ENCODE measurements at places on chromosomes 3 and 15.

DNA sequence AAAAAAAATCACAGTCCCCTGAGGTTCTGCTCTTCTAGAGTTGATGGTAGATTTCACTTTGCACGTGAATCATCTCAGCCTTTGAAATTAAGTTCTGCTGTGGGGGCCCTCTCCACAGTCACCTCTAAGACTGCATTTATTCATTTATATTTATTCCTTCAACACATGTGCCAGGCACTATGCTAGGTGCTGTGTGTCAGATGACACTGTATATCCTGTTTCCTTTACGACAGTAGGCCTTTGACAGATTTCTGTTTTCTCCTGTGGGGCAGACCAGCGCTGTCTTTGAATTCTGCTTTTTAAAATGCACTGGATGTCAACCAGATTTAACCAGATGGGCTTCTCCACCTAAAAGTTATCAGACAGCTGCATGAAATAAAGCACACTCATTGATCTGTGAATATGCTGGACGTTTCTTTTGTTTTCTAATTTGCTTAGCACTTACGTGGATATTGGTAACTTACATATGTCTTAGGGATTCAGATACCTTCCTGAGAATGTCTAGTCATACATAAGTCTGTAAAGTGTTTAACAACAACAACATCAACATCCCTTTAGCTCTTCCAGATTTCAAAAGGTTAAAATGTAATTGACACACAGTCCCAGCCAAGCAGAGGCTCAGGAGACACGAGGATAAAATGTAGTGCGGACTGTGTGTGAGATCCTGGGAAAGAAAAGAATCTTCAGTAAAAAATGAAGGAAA, 525.5 kb upstream of the MCTP2 start:
- H3K27me3 ChIP-seq: peaks cover 16% of the 10 kb centered on the region
- no peaks in the 10 kb centered on the region for H3K4me1 ChIP-seq
- no peak for DNase-seq
- H3K4me3 ChIP-seq: no peak overlapping the region

DNA sequence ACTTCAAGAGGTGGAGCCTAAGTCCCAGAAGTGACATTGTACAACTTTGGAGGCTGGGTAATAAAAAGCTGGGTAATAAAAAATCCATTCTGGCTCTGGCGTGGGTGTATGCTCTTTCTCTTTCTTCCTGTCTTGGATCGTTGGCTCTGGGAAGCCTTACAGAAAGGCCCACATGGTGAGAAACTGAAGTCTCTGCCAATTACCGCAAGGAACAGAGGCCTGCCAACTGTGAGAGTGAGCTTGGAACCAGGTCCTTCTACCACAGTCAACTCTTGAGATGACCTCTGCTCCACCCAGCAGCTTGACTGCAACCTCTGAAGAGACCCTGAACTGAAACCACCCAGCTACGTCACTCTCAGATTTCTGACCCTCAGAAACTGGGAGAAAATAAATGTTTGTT, 51.0 kb downstream of the NR2F2 start:
- H3K27ac ChIP-seq: no peak overlapping the region
- no peak overlapping the region for H3K4me3 ChIP-seq
- H3K27me3 ChIP-seq: no peaks in the 10 kb centered on the region
- H3K36me3 ChIP-seq: peaks cover 3% of the 10 kb centered on the region

GRCh38 chr15:39580485-39581241, at the start of gene THBS1:
TSS of gene THBS1 (plus strand) at chr15:39581079. CDS start at chr15:39581858, 779 bp downstream.
- peak within 1 kb of the TSS; percentile 87 for H3K4me3 ChIP-seq
- H3K36me3 ChIP-seq: peaks cover 4% of the 10 kb centered on the region
- H3K27ac ChIP-seq: peak within 1 kb of the TSS; percentile 64
- H3K4me1 ChIP-seq: peaks cover 32% of the 10 kb centered on the region
- H3K27me3 ChIP-seq: peaks cover 20% of the 10 kb centered on the region

- no peak for DNase-seq
- H3K4me3 ChIP-seq: no peak overlapping the region
- H3K27ac ChIP-seq: no peak overlapping the region
Measured at GRCh38 chr3:79052054-79052681, 715.6 kb downstream of the ROBO1 start.

DNA sequence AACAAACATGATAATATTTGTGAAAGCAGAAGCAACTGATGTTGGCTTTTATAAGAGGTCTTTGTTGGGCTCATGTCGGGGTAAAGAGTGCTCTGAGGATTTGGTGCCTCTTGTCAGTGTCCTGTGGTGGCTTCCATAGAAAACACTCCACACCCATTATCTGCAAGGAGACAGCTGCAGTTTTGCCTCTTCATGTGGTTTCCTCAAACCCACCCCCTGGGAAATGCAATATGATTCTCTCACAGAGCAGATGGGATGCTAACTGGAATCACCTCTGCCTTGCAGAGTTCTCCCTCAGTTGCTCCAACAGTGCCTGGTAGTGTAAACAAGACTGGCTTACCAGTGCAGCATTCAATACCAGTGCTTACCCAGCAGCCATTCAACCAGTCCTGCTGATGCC, 771.4 kb upstream of the CFAP20DC start:
- no peak overlapping the region for H3K4me3 ChIP-seq
- no peak overlapping the region for H3K27ac ChIP-seq
- no peaks in the 10 kb centered on the region for H3K36me3 ChIP-seq
- DNase-seq: no peak
- H3K4me1 ChIP-seq: no peaks in the 10 kb centered on the region
- H3K27me3 ChIP-seq: no peaks in the 10 kb centered on the region

- no peak overlapping the region for H3K27ac ChIP-seq
- no peaks in the 10 kb centered on the region for H3K27me3 ChIP-seq
- no peak for DNase-seq
- H3K4me1 ChIP-seq: peaks cover 7% of the 10 kb centered on the region
Measured at GRCh38 chr15:90986790-90987507, 7.4 kb downstream of the PRC1 start.

DNA sequence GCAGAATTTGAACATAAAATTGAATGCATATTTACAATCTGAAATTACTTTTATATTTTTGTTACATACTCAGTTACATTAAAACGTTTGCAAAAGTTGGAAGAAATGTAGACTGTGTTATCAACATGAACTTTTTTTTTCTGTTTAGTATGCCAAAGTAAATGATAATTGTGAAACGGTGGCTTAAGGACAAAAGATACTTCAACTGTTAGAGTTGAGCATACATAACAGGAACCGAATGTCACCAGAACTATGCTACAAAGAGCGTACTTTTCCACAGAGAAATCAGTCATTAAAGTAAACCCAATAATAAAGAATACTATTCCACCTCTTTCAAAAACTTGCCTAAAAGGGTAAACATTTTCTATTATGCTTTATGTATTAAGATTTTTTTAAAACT, 14.3 kb upstream of the DHX36 start:
- H3K4me3 ChIP-seq: no peak overlapping the region
- H3K4me1 ChIP-seq: no peaks in the 10 kb centered on the region
- H3K27me3 ChIP-seq: peaks cover 37% of the 10 kb centered on the region
- no peak overlapping the region for H3K27ac ChIP-seq

DNA sequence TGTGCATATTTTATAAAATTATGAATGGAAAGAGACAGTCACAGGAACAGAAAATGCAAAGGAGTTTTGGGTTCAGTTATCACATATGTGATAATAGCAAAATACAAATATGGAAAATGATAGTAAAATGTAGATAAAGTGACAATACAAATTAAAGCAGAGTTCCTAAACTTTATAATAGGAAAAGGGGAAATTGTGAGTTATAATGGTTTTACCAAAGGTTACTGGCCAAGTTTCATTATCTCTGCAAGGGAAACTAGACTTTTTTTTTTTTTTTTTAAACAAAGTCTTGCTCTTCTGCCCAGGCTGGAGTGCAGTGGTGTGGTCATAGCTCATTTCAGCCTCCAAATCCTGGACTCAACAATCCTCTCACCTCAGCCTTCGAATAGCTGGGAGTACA, 228.7 kb upstream of the CGNL1 start:
- no peaks in the 10 kb centered on the region for H3K36me3 ChIP-seq
- DNase-seq: no peak
- peaks cover 9% of the 10 kb centered on the region for H3K4me1 ChIP-seq

- H3K27me3 ChIP-seq: peaks cover 34% of the 10 kb centered on the region
- no peak overlapping the region for H3K4me3 ChIP-seq
- no peaks in the 10 kb centered on the region for H3K36me3 ChIP-seq
- no peak for DNase-seq
- H3K4me1 ChIP-seq: no peaks in the 10 kb centered on the region
- no peak overlapping the region for H3K27ac ChIP-seq
Measured at GRCh38 chr3:194522579-194523046, 35.8 kb upstream of the ATP13A3 start.

- DNase-seq: no peak
- no peaks in the 10 kb centered on the region for H3K4me1 ChIP-seq
- H3K27ac ChIP-seq: no peak overlapping the region
- H3K27me3 ChIP-seq: peaks cover 50% of the 10 kb centered on the region
Measured at GRCh38 chr15:61411902-61412510, 182.9 kb upstream of the RORA start.

DNA sequence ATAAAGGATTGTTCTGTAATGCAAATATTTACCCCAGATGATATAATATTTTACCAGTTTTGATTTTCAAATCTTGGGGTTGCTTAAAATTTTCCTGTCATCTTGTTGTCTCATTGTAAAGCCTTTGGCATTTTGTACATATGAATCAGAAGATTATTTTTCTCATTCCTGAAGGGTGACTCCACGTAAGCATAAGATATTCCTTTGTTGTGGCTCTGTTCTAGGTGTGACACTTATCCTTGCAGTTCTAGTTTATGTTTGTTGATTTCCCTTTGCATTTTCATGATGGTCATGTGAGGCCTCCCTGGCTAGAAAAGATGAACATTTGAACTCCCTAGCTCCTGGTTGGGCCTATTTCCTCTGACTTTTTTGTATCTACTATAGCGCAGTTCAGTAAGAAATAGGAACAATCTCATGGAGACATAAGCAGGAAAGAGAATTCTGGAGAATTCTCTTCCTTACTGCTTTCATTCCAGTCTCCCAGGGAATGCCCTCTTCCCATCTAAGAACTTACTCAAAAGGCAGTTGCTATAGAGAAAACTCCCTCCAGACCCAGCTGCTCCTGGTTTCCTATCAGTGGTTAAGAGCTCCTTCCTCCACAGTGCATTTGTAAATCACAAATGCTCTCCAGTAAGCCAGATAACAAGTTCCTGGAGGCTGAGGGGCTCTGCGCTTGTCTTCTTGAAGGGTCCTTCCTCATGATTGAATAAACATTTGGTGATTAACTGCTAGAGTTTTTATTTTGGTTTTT, 124.7 kb downstream of the WNT5A start:
- H3K4me3 ChIP-seq: no peak overlapping the region
- no peaks in the 10 kb centered on the region for H3K4me1 ChIP-seq
- H3K36me3 ChIP-seq: no peaks in the 10 kb centered on the region
- no peak for DNase-seq

DNA sequence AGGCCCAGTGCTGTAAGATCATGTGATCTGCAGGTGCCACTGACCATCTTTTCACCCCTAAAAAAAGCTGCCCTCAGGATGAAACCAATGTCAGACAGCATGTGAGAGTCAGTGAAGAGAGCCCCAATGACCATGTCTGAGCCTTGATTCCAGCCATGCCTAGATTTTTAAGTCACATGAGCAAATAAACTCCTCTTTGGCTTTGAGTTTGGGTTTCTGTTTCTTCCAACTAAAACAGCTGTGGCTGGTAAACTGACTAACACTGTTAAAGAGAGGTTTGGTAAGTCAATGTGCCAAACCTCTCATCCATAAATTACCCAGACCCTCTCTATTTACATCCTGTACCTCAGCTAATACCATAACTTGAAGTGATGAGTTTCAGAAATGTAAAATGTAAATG, 8.3 kb downstream of the MYO5A start:
- H3K4me1 ChIP-seq: peaks cover 21% of the 10 kb centered on the region
- H3K27ac ChIP-seq: no peak overlapping the region
- no peak overlapping the region for H3K4me3 ChIP-seq
- no peaks in the 10 kb centered on the region for H3K27me3 ChIP-seq
- no peaks in the 10 kb centered on the region for H3K36me3 ChIP-seq
- no peak for DNase-seq

DNA sequence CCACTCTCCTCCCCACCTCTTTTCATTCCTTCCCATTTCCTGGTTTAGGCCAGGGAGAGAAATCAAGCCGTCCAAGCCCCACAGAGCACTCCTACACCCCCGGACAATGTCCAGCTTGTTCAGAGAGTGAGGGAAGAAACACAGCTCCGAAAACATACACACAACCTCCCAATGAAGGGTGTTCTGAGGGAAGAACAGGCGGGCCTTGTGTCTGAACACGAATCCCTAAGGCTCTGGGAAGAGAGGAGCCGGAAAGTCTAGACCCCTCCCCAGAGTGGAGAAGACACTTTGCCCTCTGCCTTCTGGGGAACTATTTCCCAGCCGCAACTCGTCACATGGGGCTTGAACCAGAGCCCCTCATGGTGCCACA, 30.5 kb downstream of the ACAN start:
- H3K36me3 ChIP-seq: no peaks in the 10 kb centered on the region
- no peak overlapping the region for H3K4me3 ChIP-seq
- DNase-seq: no peak
- H3K4me1 ChIP-seq: peaks cover 4% of the 10 kb centered on the region

GRCh38 chr15:51332206-51333147, 5.9 kb downstream of the CYP19A1 start:
- peaks cover 6% of the 10 kb centered on the region for H3K27me3 ChIP-seq
- no peak overlapping the region for H3K27ac ChIP-seq
- no peaks in the 10 kb centered on the region for H3K36me3 ChIP-seq
- H3K4me3 ChIP-seq: no peak overlapping the region

DNA sequence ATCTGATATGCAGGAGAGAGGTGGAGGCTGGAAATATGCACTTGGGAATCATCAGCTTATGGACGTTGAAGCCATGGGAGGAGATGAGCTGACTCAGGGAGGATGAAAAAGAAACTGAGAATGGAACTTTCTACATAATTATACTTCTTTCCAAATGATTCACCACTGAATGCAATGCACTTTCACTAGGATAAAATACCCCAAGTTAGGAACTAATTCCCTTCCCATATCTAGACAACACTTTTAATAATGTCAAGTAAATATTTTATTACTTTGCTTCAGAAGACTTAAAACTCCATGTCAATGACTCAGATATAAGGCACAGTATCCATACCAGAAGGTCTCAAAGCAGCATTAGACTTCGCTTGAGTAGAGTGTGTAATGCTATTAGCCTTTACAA, 24.2 kb downstream of the NPTN start:
- H3K27ac ChIP-seq: no peak overlapping the region
- H3K36me3 ChIP-seq: peaks cover 2% of the 10 kb centered on the region

DNA sequence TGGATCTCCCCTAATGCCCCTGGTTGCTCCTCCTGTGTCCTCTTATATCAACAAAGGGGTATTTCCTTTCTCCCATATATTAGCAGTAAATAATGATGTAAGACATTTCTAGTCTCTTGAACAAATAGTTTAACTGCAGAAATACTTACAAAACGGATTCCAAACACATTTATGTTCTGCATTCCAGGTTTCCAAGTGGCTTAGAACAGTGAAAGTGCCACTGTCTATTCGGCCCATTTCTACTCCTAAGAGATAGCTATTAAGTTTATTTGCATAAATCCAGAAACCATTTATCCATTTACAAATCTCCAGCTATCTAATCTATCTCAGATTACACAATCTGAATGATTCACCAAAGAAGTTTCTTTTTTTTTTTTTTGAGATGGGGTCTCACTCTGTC, 55.8 kb upstream of the FRMD4B start:
- H3K4me1 ChIP-seq: no peaks in the 10 kb centered on the region
- no peaks in the 10 kb centered on the region for H3K36me3 ChIP-seq
